ENCODE measurements at places on chromosomes 2 and 18. TPM values are rescaled to one million over a fixed set of nuclear protein-coding genes. Genes with fewer than 3 reads are reported as not detected.

DNA sequence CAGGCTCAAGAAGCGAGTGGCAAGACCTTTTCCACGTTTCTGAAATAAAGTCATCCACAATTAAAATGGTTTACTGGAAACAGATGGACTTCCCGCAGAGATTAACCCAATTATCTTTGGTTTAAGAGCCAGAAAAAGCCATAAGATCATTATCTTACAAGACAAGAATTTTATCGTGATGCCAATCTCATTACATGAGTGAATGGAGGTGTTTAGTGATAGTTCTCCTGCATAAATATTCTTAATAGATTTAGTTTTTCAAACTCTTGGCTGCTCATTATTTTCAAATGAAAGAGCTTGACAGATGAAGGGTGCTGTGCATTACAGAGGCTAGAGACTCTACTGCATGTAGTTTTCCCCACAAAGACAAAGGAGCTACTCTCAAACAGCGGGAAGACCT, 1028.4 kb upstream of the PIK3C3 start:
- DNase-seq: no peak

DNA sequence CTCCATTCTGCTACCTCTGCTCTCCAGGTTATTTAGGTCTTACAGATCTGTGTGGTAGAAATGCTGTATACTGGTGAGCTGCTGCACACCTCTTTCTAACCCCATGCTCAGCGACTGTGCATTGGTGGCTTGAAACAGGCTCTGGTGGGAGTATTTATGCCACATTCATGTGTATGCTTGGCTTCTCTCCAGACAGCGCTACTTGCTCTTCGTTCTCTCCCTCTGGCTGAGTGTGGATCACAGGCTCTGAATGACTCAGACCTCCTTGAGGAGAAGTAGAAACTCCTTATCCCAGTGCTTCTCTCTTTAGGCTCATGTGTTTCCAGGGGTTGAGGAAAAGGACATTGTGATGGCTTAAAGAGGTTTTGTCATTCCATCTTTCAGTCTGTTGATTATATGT, 54.9 kb downstream of the FHOD3 start:
- DNase-seq: no peak

Gene HOXD3
- 5.3 TPM for total RNA-seq

Gene PLCL1
- total RNA-seq: 3.6 TPM

Gene GAREM2
- 6.8 TPM for total RNA-seq

Gene TYMS
- 1.2 TPM for total RNA-seq
